ENCODE measurements at places on chromosomes 7 and 10. TPM values are rescaled to one million over a fixed set of nuclear protein-coding genes. Genes with fewer than 3 reads are reported as not detected.

Gene HYAL4
- total RNA-seq: not detected

Gene SPDYE9
- not detected for total RNA-seq

Gene CFAP70
- total RNA-seq: 2.1 TPM

Gene HHEX
- total RNA-seq: 2.8 TPM

Gene PCBD1
- 21.6 TPM for total RNA-seq

Gene ZNF239
- total RNA-seq: 4.3 TPM

Gene CYP3A7
- total RNA-seq: 1.1 TPM

Gene NUTM2D
- total RNA-seq: 1.6 TPM

All from bronchial smooth muscle cell (primary cell).